ENCODE measurements at places on chromosomes 3 and 15.

GRCh38 chr3:30112902-30113484 lies 493.4 kb upstream of the TGFBR2 start:
- DNase-seq: peak; percentile 44

GRCh38 chr15:40006646-40007045 lies 32.3 kb downstream of the SRP14 start:
- DNase-seq: no peak

- no peak for DNase-seq
Measured at GRCh38 chr15:51799282-51800252, 29.9 kb upstream of the TMOD3 start.

DNA sequence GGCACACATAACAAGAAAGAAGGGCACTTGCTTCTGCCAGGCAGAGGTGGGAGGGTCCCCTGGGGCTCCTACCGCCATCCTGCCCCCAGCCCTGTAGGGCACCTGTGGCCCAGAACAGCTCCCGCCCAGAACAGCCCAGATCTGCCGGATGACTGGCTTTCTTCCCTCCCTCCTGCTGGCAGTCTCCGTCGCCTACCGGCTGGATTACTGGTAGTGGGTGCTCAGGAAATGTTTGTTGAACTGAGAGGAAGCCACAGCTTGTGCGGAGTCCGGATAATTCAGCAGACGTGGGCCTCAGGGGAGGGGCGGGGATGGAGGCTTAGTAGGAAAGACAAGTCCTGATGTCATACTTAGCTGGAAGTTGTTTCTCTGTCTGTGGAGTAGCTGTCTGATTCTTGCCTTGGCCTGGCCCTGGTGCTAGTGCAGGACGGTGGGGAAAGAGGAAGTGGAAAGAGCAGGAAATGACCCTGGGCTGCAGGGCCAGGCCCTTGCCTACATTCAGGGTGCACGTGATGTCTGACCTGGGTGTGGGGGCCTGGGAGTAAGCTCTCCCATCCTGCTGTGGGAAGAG lies 6.7 kb downstream of the CCDC9B start:
- DNase-seq: peak; percentile 71

- no peak for DNase-seq
Measured at GRCh38 chr15:71683411-71684274, 126.7 kb upstream of the NR2E3 start.

- DNase-seq: no peak
Measured at GRCh38 chr15:47705281-47705997, 11.9 kb upstream of the SEMA6D start.

DNA sequence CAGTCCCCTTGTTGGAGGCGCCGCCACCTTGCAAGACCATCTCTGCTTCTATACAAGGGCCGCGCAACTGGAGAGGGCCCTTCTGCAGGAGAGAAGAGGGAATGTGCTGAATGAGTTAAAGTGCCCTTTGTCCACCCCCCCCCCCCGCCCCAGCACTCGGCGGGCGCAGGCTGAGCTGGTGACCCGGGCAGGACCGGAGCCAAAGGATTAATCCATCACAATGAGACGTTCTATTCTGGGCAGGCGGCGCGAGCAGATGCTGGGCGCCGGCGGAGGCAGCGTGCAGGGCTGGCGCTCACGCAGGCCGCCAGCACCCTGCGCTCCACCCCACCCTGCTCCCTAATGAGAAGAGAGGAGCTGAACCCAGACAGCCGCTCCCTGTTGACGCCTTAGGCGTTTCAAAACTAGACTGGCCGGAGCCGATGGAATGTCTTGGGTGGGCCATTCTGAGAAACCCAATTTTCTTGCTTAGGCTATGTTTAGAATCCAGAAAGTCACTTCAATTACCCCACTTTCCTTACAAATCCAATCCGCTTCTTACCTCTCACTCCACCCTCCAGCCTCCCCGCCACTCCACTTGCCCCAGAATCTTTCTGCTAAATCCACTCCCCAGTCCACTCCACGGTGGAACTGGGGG lies 32.9 kb downstream of the GJD2 start:
- DNase-seq: peak; percentile 73

GRCh38 chr3:180913581-180914404 lies 1.3 kb downstream of the FXR1 start:
- peak; percentile 43 for DNase-seq

DNA sequence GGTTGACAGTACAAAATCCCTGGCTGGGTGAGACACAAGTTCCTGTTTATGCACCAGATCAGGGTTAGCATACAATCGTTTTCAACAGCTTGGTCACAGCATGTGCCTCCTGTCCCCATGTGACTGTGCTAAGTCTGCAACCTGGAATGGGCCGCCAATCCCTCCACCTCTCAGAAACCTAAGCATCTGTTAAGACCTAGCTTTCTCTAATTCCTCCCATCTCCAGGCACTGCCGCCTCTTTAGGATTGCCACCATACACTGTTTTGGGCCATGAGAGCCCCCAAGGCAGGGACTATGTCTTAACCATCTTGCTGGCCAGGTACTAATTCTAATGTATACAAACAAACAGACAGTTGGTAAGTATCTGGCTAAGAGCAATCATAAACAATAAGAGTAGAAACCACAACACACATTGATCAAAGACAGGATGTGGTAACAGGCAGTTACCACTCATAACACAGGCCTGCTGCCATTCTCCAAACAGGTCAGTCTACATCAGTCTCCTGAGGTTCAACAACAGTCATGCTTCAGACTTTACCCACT lies 25.6 kb downstream of the SEC22C start:
- no peak for DNase-seq

GRCh38 chr15:40277471-40277870 lies 5.4 kb downstream of the ANKRD63 start:
- no peak for DNase-seq

- DNase-seq: no peak
Measured at GRCh38 chr15:45644437-45644836, 9.6 kb downstream of the SQOR start.

- peak; percentile 42 for DNase-seq
Measured at GRCh38 chr3:60953351-60953750, 297.9 kb downstream of the FHIT start.

- DNase-seq: no peak
Measured at GRCh38 chr3:130850843-130851242, 43.0 kb upstream of the ATP2C1 start.

GRCh38 chr3:188649521-188649920 lies 495.6 kb downstream of the LPP start:
- no peak for DNase-seq

DNA sequence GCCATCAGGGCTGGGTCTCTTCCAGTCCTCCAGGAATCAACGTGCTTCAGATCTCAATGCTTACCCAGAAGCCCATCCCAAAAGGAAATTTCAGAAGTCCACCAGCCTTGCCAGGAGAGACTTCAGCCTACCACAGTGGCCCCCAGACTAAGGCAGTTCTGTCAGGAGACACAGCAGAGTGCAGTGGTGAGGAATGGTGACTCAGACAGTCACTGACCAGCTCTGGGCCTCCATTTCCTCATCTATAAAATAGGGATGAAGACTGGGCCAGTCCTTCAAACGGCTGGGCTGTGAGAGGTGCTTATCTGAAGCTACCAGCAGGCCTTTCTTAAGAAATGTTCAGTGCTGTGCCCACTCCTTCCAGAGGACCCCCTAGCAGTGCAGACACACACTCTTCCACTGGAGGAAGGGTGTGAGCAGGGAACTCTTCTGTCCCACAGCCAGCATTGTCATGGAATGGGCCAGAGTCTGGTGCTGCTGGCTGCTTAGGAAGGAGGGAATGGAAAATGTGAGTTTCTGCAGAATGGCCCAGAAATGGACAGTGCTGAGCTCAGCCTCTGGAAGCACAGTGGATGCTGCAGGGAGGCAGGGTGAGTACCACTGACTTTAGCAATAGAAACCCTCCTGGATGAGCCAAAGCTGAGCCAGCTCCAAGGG lies 41.6 kb upstream of the DUSP7 start:
- peak; percentile 65 for DNase-seq

- no peak for DNase-seq
Measured at GRCh38 chr3:158094235-158095110, 11.7 kb downstream of the SHOX2 start.

- DNase-seq: no peak
Measured at GRCh38 chr3:49511639-49512038, 41.6 kb downstream of the DAG1 start.

GRCh38 chr15:60396958-60397771 lies 621 bp downstream of the ANXA2 start:
- peak; percentile 76 for DNase-seq

DNA sequence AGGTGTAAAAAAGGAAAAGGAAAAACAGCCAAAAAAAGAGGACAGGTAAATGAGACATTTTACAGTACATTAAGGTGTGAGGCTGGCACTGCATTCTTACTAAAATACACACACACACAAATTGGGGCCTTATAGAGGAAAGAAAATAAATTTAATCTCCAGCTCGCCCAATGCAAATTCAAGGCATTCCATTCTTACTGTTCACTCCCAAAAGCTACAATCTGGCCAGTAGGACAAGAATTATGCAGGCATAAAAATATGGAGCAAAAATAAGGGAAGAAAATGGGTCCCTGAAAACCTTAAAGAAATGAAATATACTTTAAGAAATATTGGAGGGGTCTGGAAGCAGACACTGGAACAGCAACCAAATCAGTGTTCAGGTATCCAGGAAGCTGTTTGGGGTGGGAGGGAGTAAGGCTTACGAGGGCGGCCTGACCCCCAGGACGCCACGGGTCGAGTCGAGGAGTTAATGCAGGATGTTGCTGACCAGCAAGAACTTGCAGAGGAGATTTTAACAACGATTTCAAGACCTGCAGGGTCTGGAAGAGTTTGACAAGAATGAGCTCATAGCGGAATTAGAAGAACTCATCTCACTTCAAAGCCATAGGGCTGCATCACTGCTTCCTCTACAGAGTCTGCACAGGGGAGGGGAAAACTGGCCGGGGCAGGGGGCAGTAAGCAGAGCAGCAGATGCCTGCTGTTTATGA lies 245.5 kb downstream of the TBL1XR1 start:
- no peak for DNase-seq

GRCh38 chr3:2526926-2527325 lies 428.3 kb downstream of the CNTN4 start:
- no peak for DNase-seq

GRCh38 chr15:81043281-81043934 lies 42.7 kb downstream of the TLNRD1 start:
- DNase-seq: peak; percentile 44

GRCh38 chr3:58693940-58694850 lies 27.6 kb upstream of the FAM3D start:
- no peak for DNase-seq

- peak; percentile 80 for DNase-seq
Measured at GRCh38 chr15:101499863-101500713, 10.6 kb upstream of the PCSK6 start.

GRCh38 chr3:13236557-13237173 lies 163.4 kb upstream of the IQSEC1 start:
- DNase-seq: no peak

DNA sequence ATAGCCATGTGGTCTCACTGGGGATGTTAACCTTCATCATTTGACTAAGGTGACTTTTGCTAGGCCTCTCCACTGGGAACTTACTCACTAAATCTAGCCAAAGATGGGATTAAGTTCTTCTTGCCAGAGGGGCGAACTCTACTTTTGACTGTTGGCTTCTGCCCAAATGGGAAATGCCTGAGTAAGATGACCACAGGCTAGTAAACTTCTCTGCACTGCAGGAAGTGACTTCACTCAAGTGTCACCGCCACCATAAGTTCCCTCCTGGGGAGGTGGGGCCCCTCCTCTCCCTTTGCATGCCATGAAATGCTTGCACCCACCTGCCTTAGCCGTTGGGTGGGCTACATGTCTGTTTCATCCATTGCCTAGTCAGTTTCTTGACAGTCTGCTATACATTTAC lies 388.3 kb downstream of the FEZF2 start:
- DNase-seq: no peak

- DNase-seq: peak; percentile 51
Measured at GRCh38 chr3:146469150-146470017, at the start of gene PLSCR2. Gene PLSCR2 (minus strand): TSS chr3:146469561. CDS start chr3:146459904, 9,657 bp downstream.

GRCh38 chr3:23198801-23199200 lies 4.3 kb upstream of the UBE2E2 start:
- DNase-seq: no peak

DNA sequence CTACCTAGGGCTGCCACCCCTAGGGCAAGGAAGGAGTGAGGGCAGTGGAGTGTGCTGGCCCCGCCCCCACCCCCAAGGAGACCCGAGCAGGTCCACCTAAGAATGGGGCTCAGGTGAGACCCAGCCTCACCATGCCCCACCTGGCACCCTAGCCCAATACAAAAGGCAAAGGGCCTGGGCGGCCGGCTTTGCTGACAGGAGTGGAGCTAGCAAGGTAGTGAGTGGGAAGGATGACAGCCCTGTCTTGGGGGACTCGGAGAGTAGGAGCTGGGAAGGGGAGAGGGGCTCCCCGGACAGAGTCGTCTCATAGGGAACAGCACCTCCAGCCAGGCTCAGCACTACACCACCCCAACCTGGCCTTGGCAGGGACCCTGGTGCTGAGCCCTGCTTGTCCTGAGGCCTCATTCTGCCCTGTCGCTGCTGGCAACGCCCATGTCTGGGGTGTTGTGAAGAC lies 12.1 kb downstream of the C15orf39 start:
- DNase-seq: no peak

DNA sequence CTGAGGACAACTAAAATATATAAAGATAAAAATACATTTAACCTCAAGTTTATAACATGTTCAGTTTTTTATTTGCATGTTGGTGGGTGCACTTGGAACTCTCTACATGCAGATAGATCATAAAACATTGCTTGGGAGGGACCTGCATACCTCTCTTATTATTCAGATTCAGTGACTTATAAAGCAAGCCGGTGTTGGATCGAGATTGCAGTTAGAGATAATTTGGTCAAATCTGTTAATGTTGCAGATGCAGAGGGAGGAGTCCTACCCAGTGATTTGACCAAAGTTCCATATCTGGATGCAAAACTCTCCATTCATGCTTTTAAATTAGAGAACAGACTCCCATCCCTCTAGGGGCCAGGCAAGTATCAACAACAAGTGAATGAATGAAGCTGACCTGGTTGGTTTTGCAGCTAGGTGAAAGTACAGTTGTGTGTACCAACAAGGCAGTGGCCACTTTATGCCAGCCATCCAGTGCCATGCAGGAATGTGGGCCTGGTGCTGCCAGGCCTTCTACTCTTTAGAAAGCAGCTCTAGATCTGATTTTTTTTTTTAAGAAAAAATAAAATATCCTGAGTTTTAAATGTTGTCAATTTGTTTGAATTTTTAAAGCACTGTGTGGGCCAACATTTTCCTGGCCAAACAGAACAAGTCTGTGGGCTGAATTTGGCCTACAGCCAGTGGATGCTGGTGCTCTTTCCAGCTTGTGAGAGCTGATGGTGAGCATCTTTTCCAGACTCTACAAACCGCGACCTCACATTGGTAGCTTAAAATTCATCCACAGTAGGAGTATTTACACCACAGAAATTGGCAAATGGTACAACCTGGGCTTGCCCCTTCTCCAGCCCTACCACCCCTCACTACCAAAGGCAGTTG lies 12.3 kb downstream of the CDIN1 start:
- DNase-seq: no peak

DNA sequence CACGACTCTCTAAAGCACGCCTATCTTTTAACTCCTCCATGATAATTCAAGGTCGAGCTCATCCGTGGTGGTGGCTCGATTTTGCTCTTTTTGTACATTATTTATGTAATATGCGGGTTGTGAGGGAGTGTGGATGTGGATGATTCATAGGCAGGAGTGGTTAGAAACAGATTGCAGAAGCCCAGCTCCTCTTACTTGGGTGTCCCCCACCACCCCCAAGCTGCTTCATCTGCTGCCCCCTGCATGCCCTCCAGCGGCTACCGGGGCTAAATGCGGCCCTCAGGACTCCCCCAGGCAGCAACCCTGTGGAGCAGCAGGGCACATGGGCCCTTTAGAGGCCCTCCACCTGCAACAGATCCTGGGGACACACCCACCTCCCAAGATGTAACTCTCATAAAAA lies 111.5 kb upstream of the SELENOK start:
- DNase-seq: no peak

Data from muscle of back (tissue), 13 donors.